ENCODE measurements at places on chromosomes 5 and 9.

DNA sequence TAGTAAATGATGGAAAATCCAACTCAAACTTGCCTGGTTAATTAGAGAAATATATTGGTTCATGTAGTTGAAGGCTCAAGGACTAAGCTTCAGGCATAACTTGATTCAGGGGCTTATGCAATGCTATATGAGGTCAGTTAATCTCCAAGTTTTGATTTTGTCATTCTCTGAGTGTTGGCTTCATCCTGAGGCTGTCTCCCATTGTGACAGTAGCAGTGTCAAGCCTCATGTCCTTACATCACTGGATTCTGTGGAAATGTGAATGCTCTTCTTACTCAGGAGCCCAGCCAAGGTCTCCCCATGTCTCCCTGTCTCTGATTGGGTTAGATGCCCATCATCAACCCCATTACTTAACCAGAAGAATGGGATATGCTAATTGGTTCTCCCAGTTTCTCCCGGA lies 44.4 kb upstream of the SNX2 start:
- peak; percentile 51 for DNase-seq

DNA sequence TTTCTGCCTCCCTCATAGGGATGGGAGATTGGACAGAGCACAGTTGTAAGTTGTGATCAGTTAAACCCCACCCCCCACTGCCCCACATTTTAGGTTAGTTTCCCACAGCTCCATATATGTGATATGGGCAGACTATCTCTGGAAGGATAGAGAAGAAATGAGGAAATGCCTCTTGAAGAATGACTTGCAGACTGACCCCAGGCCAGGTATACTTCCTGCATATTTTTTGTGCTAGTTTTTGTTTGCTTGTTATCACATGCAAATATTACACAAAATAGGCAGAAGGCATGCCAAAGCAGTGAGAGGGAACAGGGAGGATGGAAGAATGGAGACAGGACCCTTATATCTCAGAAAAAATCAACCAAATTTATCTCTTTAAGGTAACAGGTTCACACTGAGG lies 10.1 kb upstream of the GLRX start:
- no peak for DNase-seq

- DNase-seq: no peak
These were observed 34.0 kb downstream of the ZNF618 start for GRCh38 chr9:113910036-113910639.

- DNase-seq: no peak
These were observed 82.7 kb downstream of the C9orf152 start for GRCh38 chr9:110125207-110125751.

GRCh38 chr5:40017135-40017534 lies 592.4 kb upstream of the DAB2 start:
- DNase-seq: peak; percentile 2

DNA sequence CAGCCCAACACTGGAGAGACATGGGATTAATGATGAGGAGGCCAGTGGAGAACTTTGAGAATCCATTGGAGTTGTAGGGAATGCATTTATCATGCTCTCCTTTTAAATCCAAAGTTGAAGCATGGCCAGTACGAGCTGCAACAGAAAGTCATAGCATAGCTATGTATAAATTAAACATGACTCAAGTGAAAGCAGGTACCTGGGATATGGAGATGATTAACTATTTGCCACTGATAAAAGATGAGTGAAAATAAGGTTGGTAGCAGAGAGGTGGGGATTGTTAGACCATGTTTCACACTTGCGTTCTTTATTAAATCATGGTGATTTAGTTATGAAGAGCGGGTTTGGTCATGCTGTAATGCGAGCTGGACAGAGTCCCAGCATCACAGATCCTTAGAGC lies 189.6 kb downstream of the ARHGEF28 start:
- no peak for DNase-seq

GRCh38 chr9:96644137-96644536 lies 11.0 kb downstream of the PRXL2C start:
- DNase-seq: no peak

DNA sequence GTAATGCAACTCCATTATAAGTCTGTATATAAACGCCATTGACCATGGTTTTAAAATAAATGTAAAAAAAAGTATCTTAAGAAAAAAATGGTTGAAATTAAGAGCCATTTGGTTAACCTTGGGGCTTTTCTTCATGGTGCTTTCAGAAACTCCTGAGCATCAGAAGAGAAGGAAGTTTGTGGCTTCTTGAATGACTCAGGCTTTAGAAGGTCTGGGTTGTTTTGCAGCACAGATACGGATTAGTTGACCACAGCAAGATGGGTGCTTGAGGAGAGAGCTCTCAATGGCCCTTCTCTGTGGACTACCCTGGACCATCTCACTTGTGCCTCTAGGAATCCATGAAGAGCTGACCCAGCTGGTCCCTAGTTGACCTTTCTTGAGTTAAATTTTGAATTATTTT lies 189.5 kb downstream of the TMEM38B start:
- DNase-seq: peak; percentile 31

DNA sequence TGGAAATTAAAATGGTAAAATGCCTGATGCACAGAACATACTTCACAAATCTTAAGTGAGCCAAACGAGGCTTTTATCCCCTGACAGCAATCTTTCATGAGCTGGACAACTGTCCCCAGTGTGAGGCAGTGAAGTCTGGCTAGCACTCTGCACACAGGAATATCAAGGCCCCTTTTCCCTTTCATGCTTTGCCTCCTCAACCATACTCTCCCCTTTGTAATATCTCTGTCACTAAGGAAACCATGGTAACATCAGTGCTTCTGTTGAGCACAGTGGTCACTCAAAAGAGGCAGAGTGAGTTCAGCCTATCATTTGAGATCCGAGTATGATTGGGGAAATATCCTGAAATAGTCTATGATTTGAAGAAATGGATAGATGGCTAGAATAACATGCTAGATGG lies 318.3 kb downstream of the ENC1 start:
- no peak for DNase-seq

GRCh38 chr9:97468658-97469448 lies 32.6 kb upstream of the TMOD1 start:
- no peak for DNase-seq

DNA sequence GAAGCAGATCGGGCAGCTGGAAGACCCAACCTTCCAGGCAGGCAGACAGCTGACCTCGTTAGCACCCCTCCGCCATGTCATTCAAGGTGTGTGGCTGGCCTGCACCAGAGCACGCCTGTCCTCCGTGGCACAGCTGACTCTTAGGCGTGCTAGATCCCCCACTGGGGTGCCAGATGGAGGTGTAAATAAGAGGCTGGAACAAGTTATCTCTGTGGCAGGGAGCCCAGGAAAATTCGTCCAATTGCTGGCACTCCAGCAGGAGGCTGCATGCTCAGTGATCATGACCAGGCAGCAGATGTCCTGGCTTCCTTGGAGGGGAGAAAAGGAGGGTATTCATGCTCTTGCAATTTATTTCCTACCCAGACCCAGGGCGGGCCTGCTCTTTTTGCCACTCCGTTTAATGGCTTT lies 7.8 kb upstream of the ALDOB start:
- DNase-seq: no peak

DNA sequence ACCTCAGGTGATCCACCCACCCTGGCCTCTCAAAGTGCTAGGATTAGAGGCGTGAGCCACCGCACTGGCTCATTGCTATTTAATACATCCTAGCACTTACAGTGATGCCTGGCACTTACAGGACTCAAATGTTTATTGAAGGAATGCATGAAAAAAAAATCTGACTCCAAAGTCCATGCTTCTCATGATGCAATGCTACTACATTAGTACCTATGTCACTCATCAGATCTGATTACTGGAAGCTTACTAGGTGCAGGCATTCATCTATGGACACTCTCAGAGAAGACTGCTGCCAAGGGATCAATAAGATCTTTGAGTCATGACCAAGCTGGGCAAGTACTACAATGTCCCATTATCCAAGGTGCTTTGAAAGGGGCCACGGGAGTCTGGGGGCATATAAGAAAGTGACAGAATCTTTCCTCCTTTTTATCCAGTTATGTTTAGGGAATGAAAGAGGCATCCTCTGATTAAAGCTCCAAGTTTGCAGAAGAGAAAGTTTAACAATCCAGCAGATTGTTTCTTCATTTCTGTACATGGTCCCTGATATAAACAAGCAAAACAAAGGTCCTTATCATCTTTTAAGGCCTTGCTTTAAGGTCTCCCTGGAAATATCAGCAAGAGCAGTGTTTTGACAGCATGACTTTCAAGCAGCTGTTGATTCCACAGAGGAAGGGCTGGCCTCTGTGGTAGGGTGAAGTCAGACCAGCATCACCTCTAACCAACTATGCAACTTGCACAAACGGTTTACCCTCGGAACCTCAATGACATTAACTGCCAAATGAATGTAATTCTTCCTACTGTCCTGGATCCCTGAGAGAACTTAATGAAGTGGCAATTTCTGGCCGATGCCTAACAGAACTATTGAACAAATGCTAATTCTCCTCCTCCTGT lies 35.9 kb downstream of the ARPC5L start:
- no peak for DNase-seq

DNA sequence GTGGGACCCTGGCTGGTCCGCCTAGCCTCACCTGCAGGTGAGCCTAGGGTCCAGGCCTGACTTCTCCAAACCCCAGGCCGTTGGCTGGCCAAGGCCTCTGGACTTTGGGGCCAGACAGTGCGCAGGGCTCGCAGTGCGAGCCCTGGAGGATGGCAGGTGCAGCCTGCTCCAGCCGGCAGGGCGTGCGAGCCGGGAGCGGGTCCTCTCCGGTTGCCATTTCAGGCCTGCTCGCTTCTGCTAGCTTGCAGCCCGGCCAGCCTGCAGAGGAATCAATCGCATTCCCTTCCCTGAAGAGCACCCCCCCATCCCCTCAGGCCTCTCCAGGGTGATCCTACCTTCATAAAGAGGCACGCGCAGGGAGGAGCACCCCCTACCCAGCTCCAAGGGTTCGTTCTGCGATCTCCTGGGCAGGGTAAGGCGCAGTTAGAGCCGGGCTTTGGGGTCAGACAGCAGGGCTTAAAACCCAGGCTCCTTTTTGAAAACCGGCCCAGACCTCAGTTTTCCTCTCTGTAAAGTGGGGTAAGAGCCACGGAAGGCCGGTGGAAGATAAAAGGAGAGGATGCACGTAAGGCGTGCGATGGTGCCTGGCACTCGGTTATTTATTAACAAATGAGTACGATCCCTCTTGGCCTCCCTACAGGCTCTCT lies 6.2 kb downstream of the BARHL1 start:
- no peak for DNase-seq

GRCh38 chr9:27634879-27635278 lies 61.6 kb upstream of the C9orf72 start:
- DNase-seq: peak; percentile 38

GRCh38 chr9:17986595-17986994 lies 407.7 kb downstream of the SH3GL2 start:
- DNase-seq: no peak

DNA sequence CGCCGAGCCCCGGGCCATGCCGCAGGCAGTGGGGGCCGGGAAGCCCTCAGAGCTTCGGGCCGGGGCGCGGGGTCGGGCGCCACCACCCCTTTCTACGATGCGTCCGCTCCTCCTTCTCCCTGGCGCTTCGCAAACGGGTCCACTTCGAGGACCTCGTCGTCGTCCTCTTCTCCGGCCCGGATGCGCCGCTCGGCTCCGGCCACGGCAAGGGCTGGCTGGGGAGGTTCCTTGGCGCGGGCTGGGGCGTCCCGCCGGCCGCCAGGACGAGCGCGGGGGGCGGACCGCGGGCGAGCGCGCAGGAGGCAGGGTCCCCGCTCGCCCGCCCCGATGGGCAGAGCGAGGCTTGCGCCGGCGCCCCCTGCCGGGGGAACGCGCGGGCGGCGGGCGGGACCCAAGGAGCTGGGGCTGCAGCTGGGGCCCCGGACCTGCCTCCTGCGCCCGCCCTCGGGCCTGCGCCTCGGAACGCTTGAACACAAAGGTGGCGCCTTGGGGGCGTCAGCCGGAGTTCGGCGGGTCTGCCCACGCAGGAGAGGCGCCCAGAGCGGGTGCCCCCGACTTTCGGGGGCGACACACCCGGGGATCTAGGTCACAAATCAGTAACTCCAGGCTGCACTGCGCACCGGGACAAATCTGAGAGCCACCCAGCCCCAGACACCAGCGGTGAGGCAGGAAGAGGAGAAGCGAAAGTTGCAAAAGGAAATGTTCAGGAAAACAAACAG lies at the start of gene ROR2:
Gene ROR2, minus strand, starts transcription at position 283 of the 719 bp plus-strand sequence.
- DNase-seq: peak; percentile 52

DNA sequence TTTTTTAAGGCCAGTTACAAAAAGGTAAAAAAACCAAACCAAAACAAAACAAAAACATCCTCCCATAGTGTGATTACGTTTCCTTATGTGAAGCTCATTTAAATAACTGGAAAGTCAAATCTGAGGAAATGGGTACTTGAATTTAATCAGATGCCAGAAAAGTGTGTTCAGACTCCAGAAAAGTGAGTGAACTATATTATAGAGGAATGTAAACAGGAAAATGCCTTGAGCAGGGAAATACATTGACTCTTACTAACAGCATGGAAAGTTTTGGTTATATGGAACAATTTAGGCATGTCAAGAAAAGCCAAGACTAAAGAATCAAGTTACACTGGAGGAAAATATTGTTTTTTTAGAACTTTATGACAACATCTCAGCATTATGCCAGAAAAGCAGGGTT lies 37.8 kb upstream of the RNF20 start:
- DNase-seq: no peak

GRCh38 chr5:13956471-13956870 lies 12.0 kb upstream of the DNAH5 start:
- no peak for DNase-seq
